ENCODE measurements at places on chromosomes 3 and 15.

- DNase-seq, result no peak
Measured at GRCh38 chr15:52717924-52718323, 38.7 kb upstream of the ATOSA start.

GRCh38 chr15:79133309-79133708, 42.7 kb upstream of the RASGRF1 start:
- no peak for DNase-seq

- DNase-seq, result peak; percentile 8
Measured at GRCh38 chr3:154095832-154096421, 25.3 kb upstream of the ARHGEF26 start.

DNA sequence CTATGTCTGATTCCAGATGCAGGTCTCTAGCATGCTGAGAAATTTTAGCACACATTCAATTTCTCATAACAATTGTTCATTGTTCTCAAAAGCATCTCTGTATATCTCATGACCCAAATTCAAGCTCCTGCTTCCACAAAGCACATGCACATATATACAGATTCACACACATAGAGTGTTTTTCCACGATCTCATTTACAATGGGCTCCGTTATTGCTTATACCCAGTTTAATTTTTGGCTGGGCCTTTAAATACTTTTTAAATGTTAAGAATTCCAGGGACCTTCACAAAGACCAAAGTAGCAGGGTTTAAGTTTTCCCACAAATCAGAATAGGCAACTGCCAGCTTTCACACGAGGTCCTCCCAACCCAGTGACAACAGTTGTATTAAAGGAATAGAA, 333.5 kb upstream of the SEMA6D start:
- no peak for DNase-seq

DNA sequence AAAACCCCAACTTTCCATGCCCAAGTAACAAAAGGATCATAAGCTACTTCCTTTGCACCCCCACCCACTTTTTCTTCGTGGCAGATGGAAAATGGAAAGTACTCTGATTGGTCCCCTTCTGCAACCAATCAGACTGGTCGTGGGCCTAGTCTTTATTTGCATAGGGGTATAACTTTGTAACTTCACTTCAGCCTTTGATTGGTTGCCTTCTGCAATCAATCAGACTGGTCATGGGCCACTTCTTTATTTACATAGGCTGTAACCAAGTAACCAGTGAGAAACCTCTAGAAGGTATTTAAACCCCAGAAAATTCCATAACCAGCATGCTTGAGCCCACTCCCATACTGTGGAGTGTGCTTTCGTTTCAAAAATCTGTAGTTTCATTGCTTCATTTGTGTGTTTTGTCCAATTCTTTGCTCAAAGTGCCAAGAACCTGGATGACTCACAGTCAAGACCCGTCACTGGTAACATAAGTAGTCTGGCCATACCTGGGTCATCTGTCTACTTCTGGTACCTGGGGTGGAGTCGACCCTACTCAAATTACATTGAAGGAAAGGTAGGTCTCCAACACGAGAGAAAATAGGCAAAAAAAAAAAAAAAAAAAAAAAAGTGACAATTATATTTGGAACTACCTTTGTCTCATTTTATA, 41.9 kb downstream of the CMTM8 start:
- no peak for DNase-seq

- DNase-seq, result no peak
Measured at GRCh38 chr3:112170046-112170445, 37.0 kb upstream of the GCSAM start.

GRCh38 chr3:64352639-64352992, 127.3 kb upstream of the PRICKLE2 start:
- DNase-seq, result no peak

DNA sequence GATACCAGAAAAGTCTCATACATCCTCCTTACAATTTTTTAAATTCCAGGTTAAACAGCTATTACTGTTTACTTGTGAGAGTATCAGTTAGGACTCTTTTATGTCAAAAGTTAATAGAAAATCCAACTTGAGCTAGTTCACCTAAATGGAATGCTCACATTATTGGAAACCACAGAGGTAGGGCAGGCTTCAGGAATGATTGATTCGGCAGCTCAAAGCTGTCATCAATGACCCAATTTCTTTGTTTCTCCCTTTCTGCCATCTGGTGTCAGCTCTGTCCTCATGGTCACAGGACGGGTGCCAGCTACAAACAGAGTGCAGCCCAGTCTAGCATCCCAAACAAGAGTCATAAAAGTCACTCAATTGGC, 32.2 kb downstream of the CFAP20DC start:
- DNase-seq, result no peak

- no peak for DNase-seq
Measured at GRCh38 chr3:39156421-39156820, 3.0 kb upstream of the CSRNP1 start.

DNA sequence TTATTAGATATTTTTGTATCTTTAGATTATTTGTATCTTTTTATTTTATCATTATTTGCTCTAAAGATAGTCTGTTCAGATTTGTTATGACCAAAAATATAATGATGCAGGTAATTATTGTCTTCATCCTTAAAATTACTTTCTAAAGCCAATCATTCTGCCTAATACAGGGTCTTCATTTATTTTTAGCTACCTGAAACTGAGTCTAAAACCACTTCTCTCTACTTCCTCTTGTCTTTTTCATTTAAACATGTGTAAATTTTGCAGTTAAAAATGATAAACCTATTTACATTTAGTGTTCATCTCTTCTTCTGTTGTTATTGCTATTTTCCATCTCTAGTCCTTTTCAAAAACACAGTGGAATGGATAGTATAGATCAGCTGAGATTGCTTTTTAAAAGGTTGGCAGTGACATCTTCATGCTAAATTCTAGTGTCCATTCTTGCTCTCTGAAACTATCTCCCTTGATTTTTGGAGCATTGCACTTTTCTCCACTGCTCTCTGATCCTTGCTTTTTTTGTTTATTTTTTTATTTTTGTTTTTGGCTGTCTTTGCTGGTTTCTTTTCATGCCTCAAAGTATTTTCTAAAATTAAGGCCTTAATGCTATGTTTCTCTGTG, 91.8 kb downstream of the UBE2E2 start:
- DNase-seq, result no peak

DNA sequence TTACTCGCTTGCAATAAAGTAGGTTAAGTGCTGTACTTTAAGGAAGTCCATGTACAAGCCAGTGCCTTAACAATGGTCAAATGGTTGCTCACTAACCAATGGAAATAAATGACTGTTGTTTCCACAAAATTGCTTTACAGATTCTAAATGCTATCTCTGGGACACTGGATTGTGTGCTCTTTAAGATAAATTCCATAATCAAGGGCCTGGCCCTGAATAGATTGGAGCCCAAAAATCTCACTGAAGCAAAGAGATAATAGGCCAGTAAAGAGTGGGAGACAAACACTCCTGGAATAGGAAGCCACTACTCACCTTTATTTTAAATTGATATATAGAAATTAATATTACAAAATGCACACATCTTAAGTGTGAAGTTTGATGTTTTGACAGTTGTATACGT, 62.4 kb upstream of the GOLGA6B start:
- DNase-seq, result no peak

- DNase-seq, result no peak
Measured at GRCh38 chr3:9061634-9062033, 98.4 kb upstream of the RAD18 start.

DNA sequence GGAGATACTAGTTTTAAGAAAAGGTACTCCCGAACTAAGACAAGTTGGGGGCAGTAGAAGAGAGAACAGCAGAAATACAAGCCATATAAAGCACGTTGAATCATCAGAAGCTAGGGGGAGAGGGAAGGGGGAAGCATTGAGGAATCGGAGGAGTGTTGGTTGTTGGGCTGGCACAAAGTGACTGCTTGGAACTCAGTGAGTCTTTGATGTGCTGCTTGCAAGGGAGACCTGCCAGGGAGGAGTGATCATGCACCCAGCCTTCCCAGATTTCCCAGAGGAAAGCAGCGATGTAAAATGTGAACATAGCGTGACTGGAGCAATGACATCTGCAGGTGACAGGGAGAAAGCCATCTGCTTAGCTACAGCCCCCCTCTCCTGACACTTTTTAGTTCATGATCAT, 192.4 kb upstream of the IL12A start:
- no peak for DNase-seq

DNA sequence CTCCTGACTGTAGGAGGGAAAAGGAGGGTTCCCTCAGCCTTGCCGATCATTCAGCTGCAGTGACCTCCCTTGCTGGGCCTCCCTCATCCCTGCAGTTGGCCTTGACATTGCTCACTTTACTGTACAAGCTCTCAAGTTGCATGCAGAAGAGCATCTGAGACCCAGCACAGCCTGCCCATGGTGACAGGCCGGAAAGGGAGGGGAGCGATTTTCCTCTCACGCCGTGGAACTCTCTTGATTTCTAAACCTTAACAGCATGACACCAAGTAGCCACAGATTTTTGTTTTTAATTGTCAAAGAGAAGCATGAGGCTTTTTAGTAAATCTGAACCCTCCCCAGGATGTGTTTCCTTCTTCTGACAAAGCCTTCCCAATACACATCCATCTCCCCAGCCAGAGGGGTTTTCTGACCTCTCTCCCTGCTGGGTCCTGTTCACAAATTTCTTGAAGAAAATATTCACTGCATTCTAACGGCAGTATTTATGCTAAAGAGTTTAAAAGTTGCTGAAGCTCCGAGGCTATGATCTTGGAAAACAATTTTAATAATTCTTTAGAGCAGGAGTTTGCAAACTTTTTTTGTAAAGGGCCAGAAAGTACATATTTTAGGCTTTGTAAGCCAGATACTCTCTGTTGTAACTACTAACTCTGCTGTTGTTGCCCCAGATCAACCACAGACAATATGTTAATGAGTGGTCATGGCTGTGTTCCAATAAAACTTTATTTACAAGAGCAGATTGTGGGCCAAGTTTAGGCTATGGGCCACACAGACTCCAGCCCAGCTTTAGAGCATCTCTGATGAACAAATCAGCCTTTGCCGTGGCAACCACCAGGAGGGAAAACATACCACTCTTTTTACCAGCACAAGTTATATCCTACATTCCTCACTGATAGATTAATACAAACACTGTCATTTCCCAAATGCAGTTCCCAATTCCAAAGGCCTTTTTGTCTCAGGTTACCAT, 34.8 kb downstream of the LMCD1 start:
- no peak for DNase-seq

- DNase-seq, result no peak
Measured at GRCh38 chr15:71678605-71679004, 131.7 kb upstream of the NR2E3 start.

GRCh38 chr3:123367467-123368154, 81.3 kb downstream of the ADCY5 start:
- no peak for DNase-seq

- no peak for DNase-seq
Measured at GRCh38 chr3:21621181-21621651, 129.8 kb downstream of the ZNF385D start.

- DNase-seq, result no peak
Measured at GRCh38 chr3:138824114-138824506, 10.6 kb downstream of the PIK3CB start.

- DNase-seq, result no peak
Measured at GRCh38 chr3:10468613-10469354, 36.6 kb downstream of the ATP2B2 start.

DNA sequence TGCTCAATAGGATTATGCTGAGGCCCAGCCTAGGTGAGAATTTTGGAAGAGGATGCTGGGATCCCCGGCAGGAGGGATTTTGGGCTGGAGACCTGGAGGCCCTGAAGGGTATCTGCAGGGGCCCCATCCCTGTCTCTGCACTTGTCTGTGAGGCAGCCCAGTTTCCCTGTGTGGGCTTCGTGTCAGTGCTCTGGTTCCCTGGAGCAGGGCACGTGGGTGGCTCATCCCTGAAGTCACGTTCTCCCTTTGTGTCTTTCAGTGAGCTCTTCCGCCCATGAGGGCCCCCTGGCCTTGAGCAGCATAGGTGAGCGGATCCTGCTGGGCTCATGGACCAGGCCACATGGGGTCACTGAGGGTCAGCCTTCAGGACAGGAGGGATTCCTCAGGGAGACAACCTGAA, 217.9 kb downstream of the SNRPN start:
- DNase-seq, result no peak

DNA sequence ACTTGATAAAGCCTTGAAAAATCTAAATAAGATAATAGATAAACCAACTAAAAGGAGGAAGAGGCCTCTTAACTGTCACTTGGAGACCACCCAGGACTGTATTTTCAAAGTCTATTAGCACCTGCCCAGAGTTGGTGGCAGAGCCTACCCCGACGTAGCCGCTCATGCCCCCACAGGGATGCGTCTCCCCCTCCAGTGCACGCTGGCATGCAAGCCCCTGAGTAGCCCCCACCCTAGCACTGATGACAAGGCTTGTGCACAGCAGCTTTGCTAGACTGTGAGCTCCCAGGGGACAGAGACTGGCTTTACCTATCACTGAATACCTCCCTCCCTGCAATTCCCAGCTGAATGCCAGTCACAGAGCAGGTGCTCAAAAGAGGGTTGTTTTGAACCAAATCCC, 54.1 kb upstream of the HES1 start:
- DNase-seq, result no peak

DNA sequence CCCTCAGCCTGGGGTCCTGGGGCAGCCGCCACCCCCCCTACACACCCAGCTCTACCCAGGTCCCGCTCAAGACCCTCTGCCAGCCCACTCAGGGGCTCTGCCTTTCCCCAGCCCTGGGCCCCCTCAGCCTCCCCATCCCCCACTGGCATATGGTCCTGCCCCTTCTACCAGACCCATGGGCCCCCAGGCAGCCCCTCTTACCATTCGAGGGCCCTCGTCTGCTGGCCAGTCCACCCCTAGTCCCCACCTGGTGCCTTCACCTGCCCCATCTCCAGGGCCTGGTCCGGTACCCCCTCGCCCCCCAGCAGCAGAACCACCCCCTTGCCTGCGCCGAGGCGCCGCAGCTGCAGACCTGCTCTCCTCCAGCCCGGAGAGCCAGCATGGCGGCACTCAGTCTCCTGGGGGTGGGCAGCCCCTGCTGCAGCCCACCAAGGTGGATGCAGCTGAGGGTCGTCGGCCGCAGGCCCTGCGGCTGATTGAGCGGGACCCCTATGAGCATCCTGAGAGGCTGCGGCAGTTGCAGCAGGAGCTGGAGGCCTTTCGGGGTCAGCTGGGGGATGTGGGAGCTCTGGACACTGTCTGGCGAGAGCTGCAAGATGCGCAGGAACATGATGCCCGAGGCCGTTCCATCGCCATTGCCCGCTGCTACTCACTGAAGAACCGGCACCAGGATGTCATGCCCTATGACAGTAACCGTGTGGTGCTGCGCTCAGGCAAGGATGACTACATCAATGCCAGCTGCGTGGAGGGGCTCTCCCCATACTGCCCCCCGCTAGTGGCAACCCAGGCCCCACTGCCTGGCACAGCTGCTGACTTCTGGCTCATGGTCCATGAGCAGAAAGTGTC, 30.2 kb downstream of the PTPN23 start:
- no peak for DNase-seq

GRCh38 chr3:70856414-70857162, 544.1 kb upstream of the MDFIC2 start:
- DNase-seq, result no peak

DNA sequence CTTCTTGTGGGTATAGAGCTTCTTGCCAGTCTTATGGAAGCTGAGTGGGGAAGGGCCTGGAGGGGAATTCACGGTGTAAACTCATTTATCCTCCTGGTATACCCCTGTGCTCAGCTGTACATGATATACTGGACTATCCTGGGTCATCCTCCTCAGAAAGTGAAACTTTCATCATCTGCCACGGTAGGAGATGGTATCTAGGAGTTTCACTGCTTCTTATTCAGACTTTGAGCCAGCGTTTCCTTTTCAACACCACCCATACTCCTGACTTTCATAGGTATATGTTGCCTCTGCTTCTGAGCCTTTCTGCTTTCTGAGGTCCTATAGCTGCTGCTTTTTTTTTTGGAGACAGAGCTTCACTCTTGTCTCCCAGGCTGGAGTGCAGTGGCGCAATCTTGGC, 15.6 kb downstream of the SENP5 start:
- no peak for DNase-seq
